ENCODE measurements at places on chromosomes 11 and 22. TPM values are rescaled to one million over a fixed set of nuclear protein-coding genes. Genes with fewer than 3 reads are reported as not detected.

MYRF gene
- total RNA-seq: 2.0 TPM

DNA sequence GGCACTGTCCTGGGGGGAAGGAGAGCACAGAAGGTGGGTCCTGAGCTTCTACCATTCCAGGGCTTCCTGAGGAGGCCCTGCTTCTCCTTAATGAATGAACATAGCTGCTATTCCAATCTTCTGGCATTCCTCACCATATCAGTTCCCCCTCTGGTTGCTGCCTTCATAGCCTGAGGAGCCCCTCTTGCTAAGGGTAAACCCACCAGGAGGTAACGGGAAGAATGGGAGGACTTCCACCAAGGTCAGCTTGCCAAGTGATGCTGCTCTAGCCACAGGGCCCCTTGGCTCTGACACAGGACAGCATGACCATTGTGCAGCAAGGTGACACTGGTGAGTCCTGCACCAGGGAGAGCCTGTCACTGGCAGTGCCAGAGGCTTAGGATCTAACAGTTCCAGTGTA, 1022.5 kb downstream of the TBC1D22A start:
- no peaks in the 10 kb centered on the region for H3K27me3 ChIP-seq
- H3K36me3 ChIP-seq: no peaks in the 10 kb centered on the region
- no peaks in the 10 kb centered on the region for H3K4me1 ChIP-seq
- no peak overlapping the region for H3K4me3 ChIP-seq
- no peak for DNase-seq

DNA sequence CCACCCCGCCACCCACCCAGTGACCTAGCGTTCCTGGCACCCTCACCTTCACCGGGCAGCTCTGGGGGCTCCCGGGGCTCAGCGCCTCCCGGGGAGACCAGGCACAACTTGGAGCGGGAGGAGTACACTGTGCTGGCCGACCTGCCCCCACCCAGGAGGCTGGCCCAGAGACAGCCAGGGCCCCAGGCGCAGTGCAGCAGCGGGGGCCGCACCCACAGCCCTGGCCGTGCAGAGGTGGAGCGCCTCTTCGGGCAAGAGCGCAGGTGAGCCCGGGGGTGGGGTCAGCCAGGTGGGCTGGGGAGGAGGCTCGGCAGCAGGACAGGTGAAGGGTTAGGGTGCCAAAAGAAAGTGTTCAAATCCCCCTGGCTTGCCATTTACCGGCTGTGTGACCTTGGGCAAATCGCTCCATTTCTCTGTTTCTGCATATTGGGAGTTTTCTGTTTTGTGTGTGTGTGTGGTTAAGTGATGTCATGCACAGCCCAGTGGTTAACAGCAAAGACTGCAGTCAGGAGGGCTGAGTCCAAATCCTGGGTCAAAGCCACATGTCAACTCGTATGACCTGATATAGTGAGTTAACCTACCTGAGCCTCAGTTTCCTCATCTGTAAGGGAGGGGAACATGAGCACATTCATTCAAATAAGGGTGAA, 29.5 kb downstream of the TRIOBP start:
- no peak for DNase-seq
- H3K27me3 ChIP-seq: no peaks in the 10 kb centered on the region
- no peak overlapping the region for H3K4me3 ChIP-seq
- no peaks in the 10 kb centered on the region for H3K4me1 ChIP-seq
- H3K27ac ChIP-seq: no peak overlapping the region

DNA sequence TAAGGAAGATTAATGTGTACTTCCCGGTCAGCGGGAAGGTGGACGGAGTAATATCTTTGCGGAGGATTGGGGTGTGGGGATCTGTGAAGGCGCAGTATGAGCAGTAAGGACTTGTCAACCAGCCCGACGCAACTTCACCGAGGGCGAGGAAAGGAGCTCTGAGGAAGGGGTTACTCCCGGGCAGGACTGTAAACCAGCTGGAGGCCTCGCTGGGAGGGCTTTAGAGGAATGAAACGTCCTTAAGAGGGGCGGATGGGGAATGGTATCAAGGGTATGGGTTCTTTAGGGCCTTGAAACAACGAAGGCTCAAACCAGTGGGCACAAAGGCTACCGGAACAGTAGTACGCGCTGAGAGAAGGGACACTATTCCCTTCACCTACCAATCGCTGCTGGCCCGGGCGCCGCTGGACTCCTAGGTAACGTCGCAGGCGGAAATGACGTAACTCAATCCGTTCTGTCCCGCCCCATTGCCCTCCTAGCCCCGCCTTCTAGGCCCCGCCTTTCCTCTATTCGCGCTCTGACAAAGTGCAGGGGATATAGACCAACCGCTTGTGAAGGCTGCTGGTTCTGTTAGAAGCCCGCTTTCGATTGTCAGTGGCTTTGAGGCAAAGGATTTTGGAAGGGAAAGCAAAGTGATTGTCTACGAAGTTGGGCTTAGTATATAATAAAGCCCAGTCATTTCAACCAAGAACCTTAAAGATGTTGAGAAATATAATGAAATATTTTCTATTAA, at the start of gene C11orf65:
TSS of gene C11orf65 (minus strand) at position 439 of the 733 bp plus-strand sequence. CDS start 5,970 bp downstream, outside the sequence.
- DNase-seq: peak; percentile 96
- H3K4me3 ChIP-seq: peak within 1 kb of the TSS; percentile 74
- no peaks in the 10 kb centered on the region for H3K27me3 ChIP-seq
- peak within 1 kb of the TSS; percentile 93 for H3K27ac ChIP-seq
- no peaks in the 10 kb centered on the region for H3K4me1 ChIP-seq

GRCh38 chr11:60710482-60710881, 11.1 kb downstream of the MS4A8 start:
- H3K4me3 ChIP-seq: no peak overlapping the region
- H3K27me3 ChIP-seq: no peaks in the 10 kb centered on the region
- H3K4me1 ChIP-seq: no peaks in the 10 kb centered on the region
- H3K27ac ChIP-seq: no peak overlapping the region

All from GM12878 (cell line).